Activated gamma-delta T cell (primary cell): ENCODE measurements at places on chromosomes 16 and 17.

DNA sequence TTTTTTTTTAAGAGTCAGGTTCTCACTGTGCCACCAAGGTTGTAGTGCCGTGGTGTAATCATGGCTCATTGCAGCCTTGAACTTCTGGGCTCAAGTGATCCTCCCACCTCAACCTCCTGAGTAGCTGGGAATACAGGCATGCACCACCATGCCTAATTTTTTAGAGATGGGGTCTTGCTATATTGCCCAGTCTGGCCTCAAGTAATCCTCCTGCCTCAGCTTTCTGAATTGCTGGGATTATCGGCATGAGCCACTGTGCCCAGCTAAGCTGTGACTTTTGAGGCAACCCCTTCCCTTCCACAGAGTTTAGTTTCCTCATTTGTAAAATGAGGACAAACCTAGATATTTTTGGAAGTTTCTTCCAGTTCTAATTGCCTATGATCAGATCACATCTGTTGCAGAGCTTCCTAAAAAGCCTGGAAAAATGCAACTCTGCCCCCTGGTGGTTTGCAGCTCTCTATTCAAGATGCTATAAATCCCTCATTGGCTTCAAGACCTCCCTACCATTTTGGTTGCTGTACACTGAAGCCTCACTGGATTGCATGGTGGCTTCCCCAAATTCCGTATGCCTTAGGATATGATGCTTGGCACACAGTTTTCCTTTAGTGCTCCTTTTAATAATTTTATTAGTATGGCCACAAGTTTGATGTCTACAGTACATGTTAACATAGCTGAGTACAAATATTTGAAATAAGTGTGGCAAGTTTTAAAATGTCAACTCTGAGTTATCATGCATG is 19.3 kb downstream of the GDE1 start:
- DNase-seq: no peak

GRCh38 chr16:14289692-14290340 is 218.7 kb downstream of the MRTFB start:
- no peak for DNase-seq

DNA sequence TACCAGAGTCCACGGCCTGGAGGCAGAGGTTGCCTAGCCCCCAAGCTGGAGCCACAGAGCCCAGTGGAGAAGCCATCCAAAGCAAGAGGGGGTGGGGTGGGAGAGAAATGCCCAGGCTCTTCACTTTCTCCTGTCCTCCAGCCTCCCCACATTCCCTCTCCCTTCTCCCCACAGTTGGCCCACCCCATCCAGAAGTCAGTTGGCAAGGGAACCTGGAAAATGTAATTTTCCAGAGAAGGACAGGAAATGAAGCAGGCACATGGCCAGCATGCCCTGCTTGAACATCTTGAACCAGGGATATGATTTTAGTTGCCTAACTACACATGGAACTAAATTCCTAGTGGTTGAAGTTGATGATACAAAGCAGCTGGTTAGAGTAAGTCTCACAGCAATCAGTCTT is 73.3 kb upstream of the IRX6 start:
- DNase-seq: no peak

GRCh38 chr17:68248891-68249290 is 1.0 kb downstream of the AMZ2 start:
- no peak for DNase-seq

DNA sequence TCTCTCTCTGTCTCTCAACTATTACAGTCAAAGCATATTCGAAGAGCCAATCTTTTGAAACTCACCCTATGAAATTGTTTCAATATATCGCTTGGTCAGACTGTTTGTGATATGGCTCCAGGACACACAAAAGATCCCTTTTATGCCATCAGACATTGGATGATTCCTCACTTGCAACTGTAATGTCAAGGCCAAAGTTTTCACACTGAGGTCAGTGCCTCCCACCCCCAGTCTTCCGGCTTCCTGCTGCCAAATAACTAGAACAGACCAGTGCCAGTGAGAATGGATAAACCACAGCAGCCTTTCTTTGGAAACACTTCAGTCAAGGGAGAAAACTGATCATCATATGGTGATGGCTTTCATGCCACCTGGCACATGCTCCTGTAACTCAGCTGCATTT is 321.9 kb upstream of the ZFHX3 start:
- DNase-seq: no peak

GRCh38 chr17:73802314-73802713 is 158.1 kb upstream of the SDK2 start:
- DNase-seq: no peak

DNA sequence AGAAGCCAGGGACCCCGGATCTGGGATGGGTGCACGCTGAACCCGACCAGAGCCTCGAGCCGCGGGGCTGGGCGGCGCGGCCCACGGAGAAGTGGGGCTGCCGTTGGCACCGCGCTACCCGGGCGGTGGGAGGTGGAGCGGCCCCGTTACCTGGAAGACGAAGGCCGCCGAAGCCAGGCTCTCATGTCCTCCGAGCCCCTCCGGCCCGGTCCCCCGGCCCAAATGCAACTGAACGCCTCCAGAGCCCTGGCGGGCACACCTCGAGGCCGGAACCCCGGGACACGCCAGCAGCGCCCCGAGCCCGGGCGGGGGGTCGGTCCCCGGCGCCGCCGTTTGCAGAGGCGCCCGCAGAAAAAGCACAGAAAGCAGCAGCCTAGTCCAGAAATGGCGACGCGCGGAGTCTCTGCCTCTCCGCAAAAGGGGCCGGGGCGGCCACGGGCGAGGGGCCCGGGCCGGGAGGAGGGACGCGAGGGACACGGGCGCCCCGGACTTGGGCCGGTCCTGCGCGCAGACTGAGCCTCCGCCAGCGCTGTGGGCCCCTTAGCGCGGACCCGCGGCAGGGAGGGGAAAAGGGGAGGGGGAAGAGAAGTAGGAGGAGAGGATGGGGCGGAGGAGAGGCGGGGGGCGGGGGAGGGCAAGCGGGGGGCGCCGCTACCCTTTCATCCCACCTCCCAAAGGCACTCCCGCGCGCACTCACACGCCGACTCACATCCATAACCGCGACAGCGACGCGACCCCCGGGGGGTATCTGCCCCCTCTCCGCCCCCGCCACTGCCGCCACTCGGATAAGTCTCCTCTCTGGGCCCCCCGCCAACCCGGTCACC is 1.4 kb downstream of the AXIN2 start:
- no peak for DNase-seq

- DNase-seq: no peak
Observed at GRCh38 chr16:84710686-84711085, 10.9 kb downstream of the USP10 start.

DNA sequence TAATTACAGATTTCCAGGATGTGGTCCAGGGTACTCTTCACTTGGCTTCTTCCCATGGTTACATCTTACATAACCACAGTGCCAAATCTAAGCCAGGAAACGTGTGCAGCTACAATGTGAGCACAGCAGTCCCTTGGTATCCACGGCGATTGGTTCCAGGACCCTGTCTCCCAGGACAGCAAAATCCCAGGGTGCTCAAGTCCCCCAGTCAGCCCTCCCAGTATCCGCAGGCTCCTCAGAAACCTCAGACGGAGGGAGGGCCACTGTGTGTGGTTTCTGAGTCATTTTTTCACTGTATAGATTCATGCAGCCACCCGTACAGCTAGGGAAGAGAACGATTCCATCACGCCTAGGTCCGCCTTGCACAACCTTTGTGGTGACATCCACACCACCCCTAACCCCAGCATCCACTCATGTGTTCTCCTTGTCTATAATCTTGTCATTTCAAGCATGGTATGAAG is 11.1 kb upstream of the ATP2C2 start:
- DNase-seq: no peak
